ENCODE measurements at places on chromosomes 16 and 17. TPM values are rescaled to one million over a fixed set of nuclear protein-coding genes. Genes with fewer than 3 reads are reported as not detected.

The G6PC1 gene
- not detected for total RNA-seq

The HAP1 gene
- 1.4 TPM for total RNA-seq

The KRT14 gene
- 5,105 TPM for total RNA-seq

DNA sequence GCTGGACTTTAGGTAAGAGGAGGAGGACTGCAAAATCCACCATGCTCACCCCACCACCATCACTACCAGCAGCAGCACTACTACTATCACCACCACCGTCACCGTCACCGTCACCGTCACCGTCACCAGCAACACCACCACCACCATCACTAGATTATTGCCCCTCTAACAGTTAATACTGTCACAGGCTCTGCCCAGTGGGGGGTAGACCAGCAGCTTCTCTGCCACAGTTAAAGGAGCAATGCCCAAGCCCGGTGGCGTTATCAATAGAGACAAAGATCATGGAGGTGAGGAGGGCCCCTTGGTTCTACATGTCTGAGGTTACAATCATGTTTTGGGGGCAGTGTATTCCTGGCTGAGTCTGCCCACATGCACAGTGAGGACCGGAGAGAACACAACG is 184.4 kb upstream of the DYNLRB2 start:
- ATAC-seq, result no peak

DNA sequence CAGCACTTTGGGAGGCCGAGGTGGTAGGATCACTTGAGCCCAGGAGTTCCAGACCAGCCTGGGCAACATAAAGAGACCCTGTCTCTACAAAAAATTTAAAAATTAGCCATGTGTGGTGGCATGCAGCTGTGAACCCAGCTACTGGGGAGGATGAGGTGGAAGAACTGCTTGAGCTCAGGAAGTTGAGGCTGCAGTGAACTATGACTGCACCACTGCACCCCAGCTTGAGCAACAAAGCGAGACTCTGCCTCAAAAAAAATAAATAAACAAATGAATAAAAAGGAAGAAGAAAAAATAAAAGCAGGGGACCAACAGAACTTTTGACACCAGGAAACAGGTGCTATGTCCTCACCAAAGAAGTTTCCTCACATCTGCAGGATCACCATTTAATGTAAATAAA is 14.2 kb downstream of the TERF2 start:
- ATAC-seq, result no peak

DNA sequence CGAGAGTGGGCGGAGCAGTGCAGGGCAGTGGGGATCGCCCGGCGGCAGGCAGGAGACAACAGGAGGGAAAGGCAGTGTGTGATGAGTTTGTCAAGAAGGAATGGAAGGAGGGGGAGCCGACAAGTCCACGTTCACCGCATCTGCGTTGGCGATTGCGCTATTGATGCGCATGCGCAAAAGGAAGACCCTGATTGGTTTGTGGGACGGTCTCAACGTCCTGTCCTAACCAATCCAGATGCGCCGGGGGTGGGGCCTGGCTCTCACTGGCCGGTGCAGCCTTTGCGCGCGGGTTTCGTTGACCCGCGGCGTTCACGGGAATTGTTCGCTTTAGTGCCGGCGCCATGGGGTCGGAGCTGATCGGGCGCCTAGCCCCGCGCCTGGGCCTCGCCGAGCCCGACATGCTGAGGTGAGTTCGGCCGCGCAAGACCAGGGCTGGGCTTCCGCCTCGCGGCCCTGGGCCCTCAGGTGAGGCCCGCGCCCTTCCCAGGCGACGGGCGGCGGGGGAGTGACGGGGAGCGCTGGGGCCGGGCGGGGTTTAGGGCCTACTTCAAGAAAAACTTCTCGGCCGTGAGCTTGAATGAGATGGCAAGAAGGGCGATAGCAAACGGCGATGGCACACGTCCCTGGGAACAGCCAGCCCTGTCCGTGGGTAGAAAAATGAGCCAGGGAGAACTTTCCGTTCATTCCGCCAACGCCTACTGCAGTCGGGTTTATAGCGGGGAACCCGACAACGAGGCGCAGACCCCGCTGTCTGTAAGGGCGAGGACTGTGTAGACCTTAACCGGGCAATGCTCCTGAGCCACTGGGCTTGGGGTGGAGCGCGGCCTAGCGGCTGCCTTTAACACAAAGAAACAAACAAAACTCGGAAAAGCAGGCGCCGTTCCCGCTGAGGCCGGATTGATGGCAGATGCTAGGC is at the start of gene ORC6:
TSS of gene ORC6 (plus strand) at position 295 of the 916 bp plus-strand sequence. CDS start at position 342, 47 bp downstream.
- ATAC-seq, result peak; percentile 90

DNA sequence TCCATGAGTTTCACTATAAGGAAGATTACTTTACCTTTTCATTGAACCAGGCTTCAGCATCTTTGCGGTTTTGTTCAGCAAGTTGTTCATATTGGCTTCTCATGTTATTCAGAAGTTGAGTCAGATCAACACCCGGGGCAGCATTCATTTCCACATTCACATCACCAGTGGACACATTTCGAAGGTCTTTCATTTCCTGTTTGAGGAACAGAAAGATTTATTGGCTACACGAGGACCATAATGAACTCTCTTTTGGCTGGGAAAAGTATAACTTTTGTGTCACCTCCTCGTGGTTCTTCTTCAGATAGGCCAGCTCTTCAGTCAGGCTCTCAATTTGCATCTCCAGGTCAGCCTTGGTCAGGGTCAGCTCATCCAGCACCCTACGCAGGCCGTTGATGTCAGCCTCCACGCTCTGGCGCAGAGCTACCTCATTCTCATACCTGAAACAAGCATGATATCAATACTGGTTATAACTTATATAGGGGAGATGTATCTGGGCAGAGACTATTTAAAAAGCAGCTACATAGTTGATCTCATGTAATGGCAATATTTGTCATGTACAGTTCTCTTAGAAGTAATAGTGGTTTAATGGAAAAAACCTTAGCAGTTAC is 2.1 kb downstream of the KRT10 start:
- no peak for ATAC-seq

DNA sequence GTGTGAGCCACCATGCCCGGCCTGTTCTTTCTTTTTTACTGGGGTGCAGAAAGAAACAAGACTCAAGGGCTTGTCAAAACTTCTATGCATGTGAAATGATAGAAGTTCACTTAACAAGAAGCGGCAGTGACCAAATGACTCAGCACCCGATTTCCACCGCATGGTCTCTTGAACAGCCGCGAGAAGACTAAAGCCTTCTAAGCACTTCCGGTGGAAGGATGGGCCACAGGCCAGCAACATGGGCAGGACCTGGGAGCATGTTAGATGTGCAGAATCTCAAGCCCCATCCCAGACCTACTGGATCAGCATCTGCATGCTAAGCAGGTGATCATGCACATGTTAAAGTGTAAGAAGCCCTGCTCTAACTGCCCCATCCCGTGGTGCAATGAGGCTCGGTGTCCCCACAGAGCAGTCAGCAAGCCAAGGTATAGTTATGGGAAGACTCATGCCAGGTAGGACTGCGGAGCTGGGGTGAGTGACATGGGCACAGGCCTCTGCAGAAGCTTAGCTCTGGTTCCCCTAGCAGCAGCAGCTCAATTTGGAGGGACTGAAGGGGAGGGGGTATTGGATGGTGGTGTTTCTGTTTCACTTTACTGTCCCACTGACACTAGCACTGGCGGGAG is 88.5 kb upstream of the HNF1B start:
- ATAC-seq, result no peak

- ATAC-seq, result no peak
Measured at GRCh38 chr17:61212655-61213054, 187.0 kb upstream of the TBX2 start.

GRCh38 chr16:86763819-86764218 is 185.5 kb downstream of the FOXL1 start:
- ATAC-seq, result no peak
